ENCODE measurements at places on chromosomes 7 and 10.
A peak's percentile ranks its signal among the peaks of the same experiment; 100 is the strongest.

GRCh38 chr10:59362959-59363381 lies 621 bp upstream of the FAM13C start:
- DNase-seq: peak; percentile 77

- DNase-seq: no peak
Measured at GRCh38 chr7:30140456-30140855, 5.7 kb downstream of the MTURN start.

GRCh38 chr7:129801882-129802281 lies 150.9 kb downstream of the UBE2H start:
- no peak for DNase-seq

- no peak for DNase-seq
Measured at GRCh38 chr7:12199363-12199762, 11.7 kb upstream of the TMEM106B start.

DNA sequence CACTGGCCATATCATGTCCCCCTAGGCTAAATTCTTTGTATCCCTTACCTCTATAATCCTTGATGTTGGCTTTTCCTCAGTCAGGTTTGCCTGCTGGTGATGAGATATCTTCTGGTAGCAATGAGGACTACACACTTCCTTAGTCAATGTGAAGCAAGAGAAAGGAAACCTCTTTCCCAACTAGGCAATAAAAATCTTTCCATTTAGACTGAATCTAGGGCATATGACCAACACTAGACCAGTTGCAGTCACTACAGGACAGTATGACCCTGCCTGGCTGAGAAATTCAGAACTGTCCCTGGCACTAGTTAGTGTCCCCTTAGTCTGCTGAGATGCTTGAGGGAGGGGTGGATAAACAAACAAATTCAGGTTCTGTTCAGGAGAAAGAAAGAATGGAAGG lies 142.6 kb downstream of the RNLS start:
- no peak for DNase-seq

DNA sequence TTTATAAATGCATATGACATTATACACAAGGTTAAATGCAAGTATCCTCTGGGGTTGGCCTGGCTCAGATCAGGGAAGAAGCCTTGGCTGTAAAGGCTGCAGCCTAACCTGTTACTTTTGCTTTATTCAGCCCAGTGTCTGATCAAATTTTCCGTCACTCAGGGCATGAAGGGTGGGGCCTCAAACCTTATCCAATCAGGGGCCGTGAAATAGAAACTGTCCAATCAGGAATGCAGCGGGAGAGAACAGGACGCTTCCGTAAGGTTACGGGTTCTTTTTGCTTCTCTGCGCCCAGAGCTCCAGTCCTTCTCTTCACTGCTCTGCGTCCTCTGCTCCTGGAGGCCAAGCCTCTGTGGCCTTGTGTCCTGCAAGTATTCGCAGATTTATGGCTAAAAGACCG lies at the start of gene ZNF716:
Gene ZNF716 (plus strand): TSS at position 274 of the 400 bp plus-strand sequence. CDS start 112 bp downstream, at position 386.
- DNase-seq: no peak

DNA sequence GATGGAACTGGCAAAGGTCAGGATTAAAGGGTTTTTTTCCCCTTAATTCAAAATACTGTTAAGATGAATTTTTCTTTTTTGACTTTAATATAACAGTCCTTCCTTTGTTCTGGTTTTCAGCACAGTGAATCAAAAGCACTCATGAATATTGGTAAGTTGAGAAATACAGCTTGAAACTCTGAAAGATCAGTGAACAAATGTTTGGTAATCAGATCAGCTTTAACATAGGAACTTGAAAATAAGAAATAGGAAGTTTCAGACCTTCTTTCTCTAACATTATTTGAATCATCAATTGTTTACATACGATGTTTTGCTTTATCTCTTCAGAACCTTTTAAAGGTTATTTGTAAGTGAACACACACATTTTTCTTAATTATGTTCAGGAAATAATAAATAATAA lies 90.5 kb downstream of the SGMS1 start:
- DNase-seq: no peak

DNA sequence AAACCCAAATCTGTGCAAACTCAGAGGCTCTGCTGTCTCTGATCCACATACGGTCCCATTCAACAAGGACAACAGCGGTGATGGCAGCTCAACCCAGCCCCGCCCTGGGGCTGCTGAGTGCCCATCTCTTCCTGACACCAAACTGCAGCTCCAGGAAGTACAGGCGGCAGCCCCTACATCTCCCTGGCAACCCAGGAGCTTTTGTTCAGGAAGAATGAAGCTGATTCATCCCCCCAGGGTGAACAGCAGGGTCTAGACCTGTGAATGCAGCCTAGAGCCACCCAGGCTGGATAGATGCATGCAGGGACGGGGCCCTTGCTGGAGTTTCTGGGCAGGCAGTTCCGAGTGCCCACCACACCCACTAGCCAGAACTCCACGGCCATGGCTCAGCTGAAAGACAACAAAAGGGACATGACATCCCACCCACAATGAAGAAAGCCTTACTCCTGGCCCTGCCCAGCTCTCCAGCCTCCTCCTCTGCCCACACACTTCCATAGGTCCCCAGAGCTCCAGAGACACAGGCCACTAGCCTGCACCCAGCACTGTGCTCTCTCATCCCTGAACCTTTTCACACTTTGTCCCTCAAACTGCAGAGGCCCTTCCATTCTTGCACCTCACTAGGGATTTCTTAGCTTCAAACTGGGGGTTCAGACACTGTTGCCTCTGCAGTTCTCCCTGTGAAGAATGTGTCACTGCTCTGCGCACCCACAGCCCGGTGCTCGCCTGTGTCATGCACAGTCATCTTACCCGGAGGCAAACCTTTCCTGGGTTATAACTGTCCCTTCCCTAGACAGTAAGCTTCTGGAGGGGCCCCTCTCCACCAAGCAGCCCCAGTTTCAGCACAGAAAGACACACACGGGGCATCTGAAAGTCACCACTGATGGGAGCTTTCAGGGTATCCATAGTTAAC lies 99.1 kb downstream of the GRID1 start:
- peak; percentile 32 for DNase-seq

- no peak for DNase-seq
Measured at GRCh38 chr7:738723-739454, 11.8 kb upstream of the PRKAR1B start.

DNA sequence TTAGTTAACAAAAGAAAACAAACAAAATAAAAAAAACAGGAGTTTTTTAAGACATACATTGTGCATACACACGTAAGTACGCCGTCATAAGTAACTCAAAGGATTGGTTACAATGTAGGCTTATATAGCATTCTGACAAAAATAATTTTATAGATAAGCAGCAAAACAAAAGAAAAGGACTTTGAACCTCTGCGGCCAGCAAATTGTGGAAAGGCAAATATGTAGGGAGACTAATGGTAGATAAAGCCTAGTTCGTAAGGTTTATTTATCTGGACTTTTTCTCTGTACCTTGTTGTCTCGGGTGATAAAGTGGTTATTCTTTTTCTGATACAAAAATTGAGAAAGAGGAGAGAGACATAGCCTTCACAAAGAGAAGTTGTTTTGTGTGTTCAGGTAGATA lies 891.9 kb downstream of the CNTNAP2 start:
- DNase-seq: no peak

DNA sequence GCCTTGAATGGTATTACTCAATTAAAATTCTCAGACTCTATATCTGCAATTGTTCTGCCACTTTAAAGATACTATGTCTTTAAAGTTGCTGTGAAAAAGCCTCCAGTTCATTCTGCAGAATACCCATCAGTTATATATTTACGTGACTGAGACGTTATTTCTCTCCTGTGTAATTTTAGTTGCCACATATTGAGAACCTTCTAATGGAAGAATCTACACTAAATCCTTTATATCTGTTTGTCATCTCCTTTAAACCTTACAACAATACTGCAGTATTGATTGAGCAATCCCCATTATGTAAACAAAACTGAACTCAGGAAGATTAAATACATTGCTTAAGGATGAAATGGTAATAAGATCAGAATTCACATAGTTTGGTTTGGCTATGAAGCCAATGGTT lies 30.0 kb downstream of the GPR141 start:
- DNase-seq: no peak

DNA sequence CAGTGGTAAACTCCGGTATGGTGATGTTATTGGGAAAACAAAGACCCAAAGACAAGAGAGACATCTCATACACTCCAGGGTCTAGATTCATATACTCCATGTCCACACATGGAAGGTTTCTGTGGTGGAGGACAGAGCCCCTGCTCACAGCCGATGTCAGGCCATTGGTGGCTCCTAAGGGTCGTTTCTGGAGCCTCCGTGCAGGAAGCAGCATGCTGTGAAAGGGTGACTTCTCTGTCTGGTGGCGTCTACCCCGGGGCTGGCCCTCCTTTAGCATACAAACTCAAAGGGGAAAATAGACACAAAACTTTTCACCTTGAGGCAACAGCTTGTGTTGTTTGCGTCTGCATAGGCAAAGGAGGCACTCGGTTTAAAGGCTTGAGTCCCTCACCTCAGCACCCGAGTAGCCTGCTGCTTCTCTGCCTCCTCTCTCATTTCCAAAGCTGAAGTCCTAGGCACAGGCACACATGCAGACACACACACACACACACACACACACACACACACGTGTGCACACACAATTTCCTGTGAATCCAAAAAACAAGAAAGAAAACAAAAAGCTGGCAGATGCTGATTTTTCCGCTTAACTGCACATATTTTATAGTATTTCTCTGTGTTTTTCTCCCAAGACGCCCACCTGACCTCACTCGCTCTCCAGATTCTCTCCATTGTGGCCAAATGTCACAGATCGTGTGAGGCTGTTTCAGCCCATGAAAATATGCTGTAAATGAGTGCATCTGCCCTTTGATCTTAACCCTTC lies 601.4 kb upstream of the MGMT start:
- DNase-seq: no peak

DNA sequence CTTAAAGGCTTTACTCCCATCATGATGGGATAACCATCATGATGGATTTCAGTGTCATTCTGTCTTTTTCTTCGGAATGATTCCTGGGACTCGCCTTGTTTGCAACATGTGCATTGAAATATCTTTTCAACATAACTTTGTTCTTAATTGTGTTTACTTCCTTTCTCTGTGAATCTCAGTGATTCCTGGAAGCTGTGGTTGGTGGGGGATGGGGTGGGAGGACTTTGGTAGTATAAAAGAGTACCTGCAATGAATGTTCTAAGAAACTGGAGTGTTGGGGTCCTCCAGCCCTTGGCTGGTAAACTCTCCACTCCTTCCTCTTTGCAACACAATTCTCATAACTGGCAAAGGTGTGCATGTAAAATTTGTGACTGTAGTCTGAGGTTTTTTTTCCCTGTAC lies 11.5 kb upstream of the SH2D4B start:
- no peak for DNase-seq

- DNase-seq: no peak
Measured at GRCh38 chr7:73613954-73614735, 10.2 kb downstream of the MLXIPL start.

DNA sequence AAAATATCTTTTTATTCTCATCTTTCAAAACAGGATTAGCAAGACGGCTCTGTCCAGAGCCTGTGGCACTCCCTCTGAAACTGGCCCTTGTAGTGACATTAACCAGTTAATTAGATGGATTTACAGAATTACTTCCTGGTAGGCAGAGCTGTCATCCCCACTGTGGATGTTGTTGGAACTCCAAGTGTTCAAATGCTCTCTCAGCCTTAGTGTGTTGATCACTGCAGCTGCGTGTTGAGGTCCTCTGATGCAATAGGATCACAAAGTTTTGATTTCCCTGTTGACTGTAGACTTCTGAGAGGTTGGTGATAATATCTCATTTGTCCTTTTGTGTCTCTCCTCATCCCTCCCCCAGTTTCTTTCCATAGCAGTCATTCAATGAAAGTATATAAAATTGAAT lies 117.3 kb upstream of the CDK6 start:
- DNase-seq: no peak

- no peak for DNase-seq
Measured at GRCh38 chr10:28812384-28813372, 135.4 kb downstream of the BAMBI start.

DNA sequence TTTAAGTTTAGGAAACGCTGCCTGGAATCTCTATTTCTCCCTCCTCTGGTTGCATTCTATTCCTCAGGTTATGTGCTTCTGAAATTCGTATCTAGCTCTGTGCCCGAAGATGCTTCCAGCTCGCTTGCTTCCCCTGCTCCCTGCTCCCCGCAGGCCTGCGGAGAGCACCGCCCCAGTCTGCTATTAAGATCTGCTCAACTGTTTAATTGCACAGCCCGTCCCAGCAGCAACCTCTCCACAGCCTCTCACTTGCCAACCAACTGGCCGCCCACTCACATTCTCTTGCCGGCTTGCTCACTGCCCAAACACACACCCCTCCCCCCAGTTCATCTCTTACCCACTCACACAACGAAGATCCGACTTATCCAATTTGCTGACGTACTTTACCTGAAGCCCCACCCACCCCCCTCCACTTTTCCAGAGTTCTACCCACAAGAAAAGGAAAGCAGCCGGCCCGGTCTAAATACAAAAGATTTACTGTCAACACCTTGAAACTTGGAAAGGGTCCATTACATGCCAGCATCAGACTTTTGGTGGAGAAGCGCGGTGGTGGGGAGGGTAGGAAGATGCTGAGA lies 167.3 kb upstream of the KLF14 start:
- peak; percentile 38 for DNase-seq
